ENCODE measurements at places on chromosomes 12 and 14.
A peak's percentile ranks its signal among the peaks of the same experiment; 100 is the strongest.

- no peak for DNase-seq
Measured at GRCh38 chr12:62578726-62579125, 112.1 kb downstream of the MON2 start.

DNA sequence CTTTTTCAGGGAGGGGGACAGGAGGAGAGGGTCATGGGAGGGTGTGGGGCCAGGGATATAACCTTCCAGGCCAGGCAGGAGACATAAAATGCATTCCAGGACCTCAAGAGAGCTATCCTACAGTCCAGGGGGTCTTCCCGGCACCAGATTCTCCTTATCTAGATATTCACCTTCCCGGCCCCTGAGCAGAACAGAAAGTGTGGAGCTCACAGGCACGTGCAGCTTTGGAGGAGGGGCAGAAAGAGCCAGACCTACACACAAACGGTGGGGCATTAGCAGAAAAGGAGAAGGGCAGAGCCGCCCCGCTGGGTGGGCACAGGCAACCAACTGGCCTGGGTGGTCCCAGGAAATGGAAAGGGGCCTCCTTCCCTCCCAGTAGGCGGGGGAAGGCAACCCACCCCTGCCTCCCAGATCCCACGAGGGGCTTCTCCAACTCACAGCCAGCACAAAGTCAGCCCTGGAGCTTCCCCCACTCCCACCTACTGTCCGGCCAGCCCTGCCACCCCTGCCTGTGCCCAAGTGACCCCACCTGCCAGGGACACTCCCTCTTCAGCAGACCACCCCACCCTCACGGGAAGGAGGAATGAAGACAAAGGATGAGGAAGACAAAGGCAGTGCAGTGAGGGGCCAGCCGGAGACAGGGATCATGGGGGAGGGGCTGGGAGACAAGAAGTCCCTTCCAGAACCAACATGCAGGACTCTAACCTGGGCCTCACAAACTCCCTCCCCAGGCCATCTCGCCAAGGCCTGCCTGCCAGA is 33.3 kb downstream of the CCDC85C start:
- no peak for DNase-seq

GRCh38 chr14:66624336-66624937 is 116.5 kb downstream of the GPHN start:
- DNase-seq: peak; percentile 50

- no peak for DNase-seq
Measured at GRCh38 chr12:38555620-38556591, 239.3 kb downstream of the ALG10B start.

DNA sequence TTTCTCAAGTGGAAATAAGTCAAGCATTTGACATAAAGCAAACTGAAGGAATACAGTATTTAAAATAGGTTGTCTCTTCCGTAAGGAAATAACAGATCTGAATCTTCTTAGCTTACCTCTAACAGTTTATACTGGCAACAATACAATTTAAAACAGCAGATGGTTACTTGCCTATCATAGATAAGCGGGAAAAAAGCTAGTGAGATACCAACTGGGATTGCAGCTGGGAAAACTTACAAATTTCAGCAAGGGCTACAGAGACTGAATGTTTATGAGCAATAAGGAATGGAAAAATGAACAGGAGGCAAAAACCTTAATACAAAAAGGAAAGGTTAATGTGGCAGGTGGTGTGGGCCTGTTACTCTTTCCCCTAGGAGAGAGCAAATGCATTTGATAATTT is 220.0 kb downstream of the RASSF9 start:
- DNase-seq: no peak

DNA sequence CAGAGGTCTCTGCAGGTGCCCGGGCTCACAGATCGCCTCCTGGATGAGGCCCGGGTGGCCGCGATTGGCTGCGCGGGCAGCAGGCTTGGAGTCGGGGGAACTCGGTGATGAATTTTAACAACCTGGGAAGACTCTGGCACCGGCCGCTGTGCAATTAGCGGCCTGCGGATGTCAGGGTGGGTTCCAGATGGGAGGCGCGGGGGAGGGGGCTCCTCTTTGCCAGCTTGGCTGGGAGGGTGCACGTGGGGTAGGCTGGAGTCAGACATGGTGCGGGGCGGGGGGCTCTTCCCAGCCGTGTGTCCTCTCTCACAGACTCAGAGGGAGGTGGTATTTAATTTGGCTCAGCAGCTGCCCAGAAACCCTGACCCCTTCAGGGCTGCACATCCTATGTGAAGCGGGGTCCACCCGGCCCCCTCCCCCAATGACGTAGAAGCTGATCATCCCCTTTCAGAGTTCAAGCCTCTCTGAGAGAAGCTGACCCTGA is 81.4 kb downstream of the KIF26A start:
- DNase-seq: no peak

GRCh38 chr14:55867719-55868118 is 250.5 kb upstream of the PELI2 start:
- peak; percentile 19 for DNase-seq

DNA sequence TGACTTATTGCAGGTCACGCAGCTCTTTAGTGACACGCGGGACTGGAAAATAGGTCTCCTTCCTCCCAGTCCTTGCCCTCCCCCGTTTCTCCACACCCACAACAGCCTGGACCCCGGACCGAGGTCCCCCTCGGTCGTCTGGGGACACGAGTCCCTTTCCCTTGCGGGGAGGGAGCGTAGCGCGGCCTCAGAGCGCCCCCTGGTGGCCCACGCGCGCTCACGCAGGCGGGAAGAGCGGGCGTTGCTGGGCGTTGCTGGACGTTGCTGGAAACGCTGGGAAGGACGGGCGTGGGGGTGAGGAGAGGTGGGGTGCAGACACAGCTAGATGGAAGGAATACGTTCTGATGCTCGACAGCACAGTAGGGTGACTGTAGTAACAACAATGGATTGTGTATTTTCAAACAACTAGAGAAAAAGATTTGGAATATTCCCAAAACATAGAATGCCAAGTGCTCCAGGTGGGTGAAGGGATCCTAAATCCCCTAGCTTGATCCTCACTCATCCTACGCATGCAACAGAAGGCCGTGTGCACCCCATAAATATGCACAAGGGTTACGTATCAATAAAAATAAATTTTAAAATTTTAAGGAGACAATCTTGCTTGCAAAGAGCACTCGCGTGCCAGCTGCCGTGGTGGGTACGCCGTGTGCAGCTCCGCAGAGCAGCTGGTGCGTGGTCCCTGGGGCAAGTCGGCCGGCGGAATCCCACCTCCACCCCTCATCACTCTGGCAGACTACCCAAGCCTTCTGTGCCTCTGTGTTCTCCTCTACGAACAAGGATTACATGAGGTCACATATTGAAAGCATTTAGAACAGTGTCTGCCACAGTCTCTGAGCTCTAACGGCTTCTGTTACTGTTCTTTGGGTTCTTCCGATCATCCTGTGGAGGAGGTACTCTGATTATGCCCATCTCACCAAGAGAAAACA is 87.4 kb downstream of the B4GALNT3 start:
- DNase-seq: peak; percentile 52

DNA sequence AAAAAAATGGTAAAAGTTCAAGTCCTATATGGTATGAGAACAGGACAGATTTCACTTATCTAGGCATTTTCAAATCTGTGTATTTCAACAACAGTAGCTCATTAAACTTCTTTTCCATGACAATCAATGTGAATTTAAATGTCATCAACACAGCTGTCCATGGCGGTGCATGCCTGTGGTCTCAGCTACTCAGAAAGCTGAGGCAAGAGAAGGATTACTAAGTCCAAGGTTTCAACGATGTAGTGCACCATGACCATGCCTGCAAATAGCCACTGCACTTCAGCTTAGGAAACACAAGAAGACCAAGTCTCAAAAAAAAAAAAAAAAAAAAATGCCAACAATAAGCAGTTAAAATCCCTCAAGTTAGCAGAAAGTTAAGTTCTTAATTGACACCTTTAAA is 214.6 kb downstream of the C12orf50 start:
- no peak for DNase-seq

DNA sequence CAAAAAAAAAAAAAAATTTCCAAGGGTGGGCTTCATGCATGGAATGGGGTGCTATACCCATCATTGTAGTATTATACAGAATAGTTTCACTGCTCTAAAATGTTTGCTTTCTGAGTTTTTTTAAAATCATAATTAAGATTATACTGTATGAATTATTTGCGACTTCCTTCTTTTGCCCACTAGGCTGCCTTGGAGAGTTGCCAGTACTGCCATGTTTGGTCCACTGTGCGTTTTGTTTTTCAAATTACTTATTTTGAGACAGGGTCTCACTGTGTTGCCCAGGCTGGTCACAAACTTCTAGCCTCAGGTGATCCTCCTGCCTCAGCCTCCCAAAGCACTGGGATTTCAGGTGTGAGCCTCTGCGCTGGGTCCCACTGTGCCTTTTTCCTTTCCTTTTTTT is 19.9 kb downstream of the PLBD2 start:
- DNase-seq: no peak

DNA sequence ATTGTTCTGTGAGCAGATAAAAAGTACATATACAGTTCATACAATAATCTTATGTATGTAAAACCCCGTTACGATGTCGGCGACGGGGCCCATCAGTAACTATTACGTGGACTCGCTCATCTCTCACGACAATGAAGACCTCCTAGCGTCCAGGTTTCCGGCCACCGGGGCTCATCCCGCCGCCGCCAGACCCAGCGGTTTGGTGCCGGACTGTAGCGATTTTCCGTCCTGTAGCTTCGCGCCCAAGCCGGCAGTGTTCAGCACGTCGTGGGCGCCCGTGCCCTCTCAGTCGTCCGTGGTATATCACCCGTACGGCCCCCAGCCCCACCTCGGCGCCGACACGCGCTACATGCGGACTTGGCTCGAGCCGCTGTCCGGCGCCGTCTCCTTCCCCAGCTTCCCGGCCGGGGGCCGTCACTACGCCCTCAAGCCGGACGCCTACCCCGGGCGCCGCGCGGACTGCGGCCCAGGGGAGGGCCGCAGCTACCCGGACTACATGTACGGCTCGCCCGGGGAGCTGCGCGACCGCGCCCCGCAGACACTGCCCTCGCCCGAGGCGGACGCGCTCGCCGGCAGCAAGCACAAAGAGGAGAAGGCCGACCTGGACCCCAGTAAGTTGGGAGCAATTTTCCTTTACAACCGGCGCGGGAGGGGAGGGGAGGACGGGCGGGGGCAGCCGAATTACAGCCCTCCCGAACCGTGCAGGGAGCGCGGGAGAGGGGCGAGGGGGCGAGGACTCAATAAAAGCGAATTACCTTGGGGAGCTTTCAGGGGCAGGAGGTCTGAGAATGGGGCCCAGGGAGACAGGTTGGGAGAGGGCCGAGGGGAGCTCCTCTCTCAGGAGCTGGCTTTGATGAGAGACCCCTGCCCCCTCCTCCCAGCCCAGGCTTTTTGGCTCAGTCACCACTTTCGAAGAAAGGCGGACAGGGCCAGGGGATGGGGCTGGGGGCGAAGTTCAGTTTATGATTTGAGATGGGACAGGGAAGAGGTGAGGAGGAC is at the start of gene HOXC9:
TSS of gene HOXC9 (plus strand) at position 46 of the 999 bp plus-strand sequence. CDS start at position 74, 28 bp downstream.
- peak; percentile 52 for DNase-seq

DNA sequence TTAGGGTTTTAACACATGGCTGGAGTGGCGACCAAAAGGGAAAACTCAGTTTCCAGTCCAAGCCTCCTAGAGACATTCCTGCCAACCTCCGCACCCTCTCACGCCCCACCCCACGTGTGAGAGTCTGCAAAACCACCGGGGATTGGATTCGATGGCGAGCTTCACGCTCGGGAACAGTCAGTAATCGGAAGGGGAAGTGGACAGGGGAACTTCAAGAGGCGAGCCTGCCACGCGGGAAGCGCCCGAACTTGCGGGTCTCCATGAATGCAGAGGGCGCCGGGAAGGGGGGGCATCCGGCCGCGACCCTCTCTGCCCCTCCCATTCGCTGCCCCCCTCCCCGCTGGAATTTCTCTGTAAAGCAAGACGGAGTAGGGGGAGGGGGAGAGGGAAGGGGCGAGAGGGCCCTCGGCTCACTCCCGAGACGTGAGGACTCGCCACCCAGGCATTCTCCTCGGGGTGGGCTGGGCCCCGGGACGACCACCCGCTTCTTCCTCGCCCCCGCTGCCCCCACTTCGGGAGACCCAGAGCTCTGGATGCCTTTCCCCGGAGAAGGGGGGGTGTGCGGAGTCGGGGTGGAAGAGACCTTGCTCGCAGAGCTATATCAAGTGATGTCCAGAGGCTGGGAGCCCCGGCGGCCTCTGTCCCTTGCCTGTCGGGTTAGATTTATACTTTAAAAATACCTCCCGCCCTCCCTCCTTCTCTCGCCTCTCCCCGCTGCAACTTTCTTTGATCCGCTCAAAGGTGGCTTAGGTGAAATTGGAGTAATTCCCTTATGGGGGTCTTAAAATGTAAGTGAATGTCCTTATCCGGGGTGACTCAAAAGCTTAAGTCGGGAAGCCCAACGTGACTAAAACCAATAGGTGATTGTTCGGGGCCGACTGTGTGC is 2.5 kb upstream of the CCND2 start:
- peak; percentile 29 for DNase-seq

GRCh38 chr14:43981135-43981768 is 525.8 kb downstream of the FSCB start:
- no peak for DNase-seq

- no peak for DNase-seq
Measured at GRCh38 chr14:64542836-64543201, 2.3 kb downstream of the HSPA2 start.

- no peak for DNase-seq
Measured at GRCh38 chr12:111209811-111210210, 159.1 kb downstream of the PHETA1 start.

DNA sequence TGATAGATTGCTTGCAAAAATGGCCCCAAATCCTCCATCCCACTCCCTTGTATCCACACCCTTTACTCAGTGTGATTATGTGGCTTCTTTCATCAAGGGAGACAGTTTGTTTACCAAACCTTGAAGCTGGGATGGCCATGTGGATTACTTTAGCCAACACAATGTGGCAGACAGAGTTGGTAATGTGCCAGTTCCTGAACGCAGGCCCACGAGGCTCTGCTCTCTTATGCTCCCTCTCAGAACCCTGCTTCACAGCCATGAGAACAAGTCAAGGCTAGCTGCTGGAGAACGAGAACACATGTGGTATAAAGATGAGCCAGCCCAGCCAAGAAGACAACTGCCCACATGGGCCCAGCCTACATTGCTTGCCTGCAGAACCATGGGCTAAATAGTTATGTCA is 162.3 kb downstream of the NDUFA12 start:
- DNase-seq: no peak

GRCh38 chr12:57385586-57385985 is 45.3 kb downstream of the R3HDM2 start:
- DNase-seq: no peak

GRCh38 chr12:124963211-124963610 is 25.7 kb downstream of the DHX37 start:
- no peak for DNase-seq

DNA sequence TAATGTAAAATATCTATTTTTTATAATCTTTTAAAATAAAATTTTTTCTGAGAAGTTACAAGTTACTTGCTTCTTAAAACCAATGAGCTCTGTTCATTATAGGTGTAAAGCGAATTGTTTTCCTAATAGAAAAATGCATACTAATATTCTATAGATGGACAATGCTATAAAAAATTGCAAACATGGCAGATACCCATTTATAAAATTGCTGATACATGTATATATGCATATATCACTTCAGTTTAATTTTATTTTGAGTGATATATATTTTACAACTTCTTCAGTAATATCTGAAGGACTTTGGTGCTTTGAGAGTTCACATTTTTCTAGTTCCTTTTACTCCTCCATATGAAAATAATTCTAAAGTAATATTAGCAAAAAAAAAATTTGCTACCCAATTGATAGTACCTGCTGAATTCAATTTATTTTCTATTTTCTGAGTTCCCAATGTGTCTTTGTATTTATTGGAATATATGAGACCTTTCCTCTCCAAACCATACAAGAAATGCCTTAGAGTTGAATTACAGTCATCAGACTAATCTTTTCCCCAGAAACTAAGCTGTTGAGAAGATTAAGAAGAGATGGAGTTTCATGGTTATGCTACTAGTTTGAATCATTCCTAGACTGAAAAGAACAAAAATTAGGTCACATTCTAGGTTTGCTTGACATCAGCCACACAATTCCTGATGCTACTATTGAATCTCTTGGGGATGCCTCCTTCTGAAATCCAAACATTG is 1937.5 kb upstream of the SEL1L start:
- DNase-seq: no peak
